Activated T-cell treated with anti-CD3 and anti-CD28 coated beads, Interleukin-2, amount 50 U/mL, for 72 hours (primary cell): ENCODE measurements at places on chromosomes 1 and 21. TPM values are rescaled to one million over a fixed set of nuclear protein-coding genes. Genes with fewer than 3 reads are reported as not detected.

GRCh38 chr1:219778793-219779369 lies 149.5 kb downstream of the SLC30A10 start:
- no peaks in the 10 kb centered on the region for H3K4me1 ChIP-seq
- H3K27ac ChIP-seq, result no peak overlapping the region
- H3K36me3 ChIP-seq, result no peaks in the 10 kb centered on the region
- DNase-seq, result no peak
- H3K4me3 ChIP-seq, result no peak overlapping the region

DNA sequence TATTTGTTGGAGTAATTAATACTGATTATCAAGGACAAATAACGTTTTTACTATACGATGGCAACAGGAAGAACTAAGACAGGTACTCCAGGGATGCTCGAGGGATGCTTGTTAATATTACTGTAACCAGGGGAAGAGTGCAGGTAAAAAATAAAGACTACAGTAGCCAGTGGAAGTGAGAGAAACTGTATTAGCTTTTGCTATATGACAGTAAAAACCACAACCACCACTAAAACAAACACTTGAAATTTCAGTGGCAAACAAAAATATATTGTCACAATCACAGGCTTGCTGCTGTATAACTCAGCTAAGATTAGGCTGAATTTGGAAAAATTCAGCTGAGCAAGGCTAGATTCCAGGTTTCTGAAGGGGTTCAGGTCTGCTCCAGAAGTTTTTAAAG lies 812.6 kb upstream of the ADGRL4 start:
- no peaks in the 10 kb centered on the region for H3K4me1 ChIP-seq
- H3K4me3 ChIP-seq, result no peak overlapping the region
- no peaks in the 10 kb centered on the region for H3K27me3 ChIP-seq
- no peak for DNase-seq
- no peaks in the 10 kb centered on the region for H3K36me3 ChIP-seq
- no peak overlapping the region for H3K27ac ChIP-seq

DNA sequence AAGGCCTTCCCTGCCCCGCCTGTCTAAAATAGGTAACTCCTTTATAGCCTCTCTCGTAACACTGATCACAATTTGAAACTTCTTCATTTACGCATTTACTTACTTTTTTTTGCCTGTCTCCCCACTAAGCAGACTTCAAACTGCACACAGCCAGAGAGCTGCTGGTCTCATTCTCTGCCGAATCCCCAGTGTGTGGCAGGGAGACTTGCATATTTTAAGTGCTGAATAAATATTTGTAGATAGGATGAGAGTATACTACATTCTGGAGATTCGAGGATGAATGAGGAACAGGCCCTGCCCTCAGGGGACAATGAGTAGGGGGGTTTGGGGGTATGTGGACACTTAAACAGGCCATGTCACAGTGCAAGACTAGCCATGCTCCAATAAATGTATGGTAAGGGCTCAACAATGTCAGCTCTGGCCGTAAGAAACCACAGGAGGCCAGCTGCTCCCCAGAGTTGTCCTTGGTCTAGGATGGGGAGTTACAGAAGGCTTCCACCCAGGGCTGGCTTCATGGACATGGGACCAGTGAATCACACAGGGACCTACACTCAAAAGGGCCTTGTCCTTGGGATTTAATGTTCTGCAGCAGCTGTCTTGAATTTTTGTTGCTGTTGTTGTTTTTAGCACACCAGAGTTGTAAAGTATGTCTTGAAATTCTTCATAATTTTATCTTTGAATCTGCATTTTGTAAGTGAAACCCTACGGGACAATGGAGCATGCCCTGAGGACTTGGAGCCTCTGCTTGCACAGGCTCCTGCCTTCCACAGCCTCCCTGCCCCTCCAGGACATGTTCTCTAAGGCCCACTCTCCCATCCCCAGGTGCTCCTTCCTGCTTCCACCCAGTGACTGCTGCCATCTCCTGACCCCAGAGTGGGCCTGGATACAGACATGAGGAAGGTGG lies 8.5 kb downstream of the DIO1 start:
- peaks cover 11% of the 10 kb centered on the region for H3K4me1 ChIP-seq
- no peaks in the 10 kb centered on the region for H3K27me3 ChIP-seq
- no peak overlapping the region for H3K4me3 ChIP-seq

GRCh38 chr1:2413495-2414296 lies 1.3 kb upstream of the PEX10 start:
- H3K4me3 ChIP-seq, result peak overlapping the region; percentile 93
- H3K4me1 ChIP-seq, result peaks cover 53% of the 10 kb centered on the region
- H3K27ac ChIP-seq, result peak overlapping the region; percentile 94

- no peaks in the 10 kb centered on the region for H3K4me1 ChIP-seq
- H3K27me3 ChIP-seq, result peaks cover 42% of the 10 kb centered on the region
- no peaks in the 10 kb centered on the region for H3K36me3 ChIP-seq
- H3K27ac ChIP-seq, result no peak overlapping the region
These were observed 25.9 kb downstream of the UBE2U start for GRCh38 chr1:64229307-64229706.

DNA sequence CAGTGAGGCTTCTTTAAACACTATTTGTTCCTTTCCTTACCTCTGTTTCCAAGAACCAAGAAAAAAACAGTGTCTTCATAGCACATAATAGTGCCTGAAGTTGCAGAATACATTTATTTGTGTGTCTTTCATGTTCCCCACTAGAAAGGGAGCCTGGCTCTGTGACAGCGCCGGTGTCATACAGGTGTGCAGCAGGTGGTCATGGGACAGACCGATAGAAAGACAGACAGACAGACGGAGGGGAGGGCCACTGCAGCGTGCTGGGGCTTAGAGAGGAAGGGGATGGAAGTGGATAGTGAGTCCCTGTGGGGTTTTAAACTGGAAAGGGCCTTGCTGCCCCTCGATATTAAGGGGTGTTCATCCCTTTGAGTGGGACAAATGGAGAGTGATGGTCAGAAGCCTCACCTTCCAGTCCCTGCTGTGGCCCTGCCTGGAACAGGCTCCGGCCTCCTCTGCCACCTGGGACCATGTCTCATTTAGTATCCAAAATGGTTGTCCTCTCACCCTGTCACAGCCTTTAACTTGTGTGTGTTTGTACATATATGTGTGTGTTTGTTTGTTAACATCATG lies 152.9 kb downstream of the PGBD5 start:
- H3K4me1 ChIP-seq, result peaks cover 72% of the 10 kb centered on the region
- peaks cover 15% of the 10 kb centered on the region for H3K36me3 ChIP-seq
- H3K27me3 ChIP-seq, result no peaks in the 10 kb centered on the region
- H3K27ac ChIP-seq, result no peak overlapping the region

- DNase-seq, result no peak
- H3K27ac ChIP-seq, result no peak overlapping the region
- H3K4me3 ChIP-seq, result no peak overlapping the region
- H3K27me3 ChIP-seq, result peaks cover 1% of the 10 kb centered on the region
- H3K4me1 ChIP-seq, result no peaks in the 10 kb centered on the region
These were observed 24.8 kb upstream of the OR2B11 start for GRCh38 chr1:247482747-247483146.

DNA sequence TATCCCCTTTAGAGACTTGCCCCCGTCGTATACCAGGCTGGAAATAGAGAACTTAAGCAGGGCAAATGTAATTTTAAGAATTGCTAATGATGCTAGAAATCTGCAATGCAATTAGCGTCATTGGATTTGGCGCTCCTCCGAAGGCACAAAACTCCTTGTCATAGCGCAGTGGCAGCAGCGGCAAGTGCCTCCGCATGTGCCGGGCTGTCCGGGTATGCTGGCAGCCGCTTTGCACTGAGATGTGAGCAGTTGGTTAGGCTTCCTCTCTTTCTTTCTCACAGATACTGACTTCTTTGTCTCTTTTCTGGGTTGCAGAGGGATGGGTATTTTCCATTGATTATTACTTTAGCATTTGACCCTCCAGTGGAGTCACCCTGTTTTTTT lies 193.4 kb upstream of the LMO4 start:
- peaks cover 8% of the 10 kb centered on the region for H3K4me1 ChIP-seq
- H3K27ac ChIP-seq, result no peak overlapping the region
- no peak overlapping the region for H3K4me3 ChIP-seq
- DNase-seq, result no peak

DNA sequence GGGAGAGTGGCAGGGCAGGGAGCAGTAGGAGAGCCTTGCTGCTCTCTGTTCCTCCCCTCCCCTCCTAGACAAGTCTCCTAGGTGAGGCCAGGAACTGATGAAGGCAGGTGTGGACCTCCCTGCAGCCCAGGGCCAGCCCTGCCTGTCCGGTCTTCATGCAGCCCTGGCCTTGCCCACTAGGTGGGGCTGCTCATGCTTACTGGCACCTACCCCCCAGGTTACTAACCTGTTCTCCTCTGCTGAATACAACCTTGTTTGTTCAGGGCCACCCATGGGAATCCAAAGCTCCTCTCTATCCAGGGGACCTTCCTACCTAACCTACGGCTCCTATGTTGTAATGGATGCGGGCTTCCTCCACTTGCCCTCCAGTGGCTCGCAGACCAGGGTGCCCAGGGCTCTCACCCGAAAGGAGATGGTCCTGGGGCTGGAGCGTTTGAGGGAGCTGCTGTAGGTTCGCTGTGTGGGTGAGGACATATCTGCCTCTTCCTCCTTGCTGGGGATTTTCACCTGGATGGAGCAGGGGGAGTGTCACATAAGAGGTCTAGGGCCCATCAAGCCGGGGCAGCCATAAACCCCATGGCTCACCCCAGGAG lies 7.9 kb upstream of the TNNT2 start:
- H3K27ac ChIP-seq, result no peak overlapping the region
- no peaks in the 10 kb centered on the region for H3K4me1 ChIP-seq
- DNase-seq, result peak; percentile 60

GRCh38 chr1:215594640-215595039 lies 27.5 kb downstream of the KCTD3 start:
- no peak for DNase-seq
- no peaks in the 10 kb centered on the region for H3K4me1 ChIP-seq
- no peaks in the 10 kb centered on the region for H3K27me3 ChIP-seq

DNA sequence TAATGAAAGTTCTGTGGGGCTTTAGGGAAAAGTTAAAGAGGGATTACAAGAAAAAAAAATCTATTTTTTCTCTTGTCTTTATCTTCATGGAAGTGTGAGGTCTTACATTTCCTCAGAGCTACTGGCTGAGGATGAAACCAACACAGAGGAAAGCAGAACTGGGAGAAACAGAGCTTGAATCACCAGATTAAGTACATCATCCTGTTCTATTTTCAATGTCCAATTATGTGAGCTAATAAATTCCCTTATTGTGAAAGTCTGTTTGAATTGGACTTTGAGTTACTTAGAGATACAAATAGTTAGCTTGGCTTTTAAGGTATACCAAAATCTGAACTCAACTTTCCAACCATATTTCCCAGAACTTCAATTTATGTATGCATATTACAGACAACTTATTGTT lies 69.2 kb downstream of the LPGAT1 start:
- H3K4me3 ChIP-seq, result no peak overlapping the region
- peaks cover 2% of the 10 kb centered on the region for H3K36me3 ChIP-seq
- no peak overlapping the region for H3K27ac ChIP-seq
- H3K27me3 ChIP-seq, result no peaks in the 10 kb centered on the region

- no peaks in the 10 kb centered on the region for H3K4me1 ChIP-seq
- H3K4me3 ChIP-seq, result no peak overlapping the region
- no peaks in the 10 kb centered on the region for H3K27me3 ChIP-seq
- H3K36me3 ChIP-seq, result peaks cover 5% of the 10 kb centered on the region
- no peak overlapping the region for H3K27ac ChIP-seq
These were observed 35.5 kb downstream of the SRSF11 start for GRCh38 chr1:70256664-70257063.

DNA sequence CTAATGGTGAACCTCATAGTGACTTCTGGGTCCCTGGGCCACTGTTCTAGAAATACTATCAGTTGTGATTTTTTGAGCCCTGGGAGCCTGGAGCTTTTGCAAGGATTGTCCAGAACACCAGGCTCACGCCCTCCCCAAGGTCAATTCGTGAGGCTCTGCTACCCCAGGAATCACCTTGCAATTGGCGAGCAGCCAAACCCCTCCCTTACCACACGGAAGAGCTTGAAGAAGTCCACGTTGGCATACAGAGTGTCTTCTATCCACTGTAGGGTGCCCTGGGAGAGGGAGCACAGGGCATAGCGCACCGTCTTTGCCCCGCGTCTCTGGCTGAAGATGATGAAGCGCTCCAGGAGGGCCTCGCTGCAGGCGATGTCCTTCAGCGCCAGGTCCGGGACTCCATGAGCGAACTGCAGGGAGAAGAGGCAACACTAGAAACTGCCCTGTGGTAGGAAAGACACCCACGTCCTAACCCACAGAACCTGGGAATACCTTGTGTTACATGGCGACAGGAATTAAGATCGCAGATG lies 22.3 kb downstream of the ABCA4 start:
- no peaks in the 10 kb centered on the region for H3K36me3 ChIP-seq
- H3K27me3 ChIP-seq, result no peaks in the 10 kb centered on the region
- H3K4me1 ChIP-seq, result no peaks in the 10 kb centered on the region
- no peak for DNase-seq
- no peak overlapping the region for H3K4me3 ChIP-seq

DNA sequence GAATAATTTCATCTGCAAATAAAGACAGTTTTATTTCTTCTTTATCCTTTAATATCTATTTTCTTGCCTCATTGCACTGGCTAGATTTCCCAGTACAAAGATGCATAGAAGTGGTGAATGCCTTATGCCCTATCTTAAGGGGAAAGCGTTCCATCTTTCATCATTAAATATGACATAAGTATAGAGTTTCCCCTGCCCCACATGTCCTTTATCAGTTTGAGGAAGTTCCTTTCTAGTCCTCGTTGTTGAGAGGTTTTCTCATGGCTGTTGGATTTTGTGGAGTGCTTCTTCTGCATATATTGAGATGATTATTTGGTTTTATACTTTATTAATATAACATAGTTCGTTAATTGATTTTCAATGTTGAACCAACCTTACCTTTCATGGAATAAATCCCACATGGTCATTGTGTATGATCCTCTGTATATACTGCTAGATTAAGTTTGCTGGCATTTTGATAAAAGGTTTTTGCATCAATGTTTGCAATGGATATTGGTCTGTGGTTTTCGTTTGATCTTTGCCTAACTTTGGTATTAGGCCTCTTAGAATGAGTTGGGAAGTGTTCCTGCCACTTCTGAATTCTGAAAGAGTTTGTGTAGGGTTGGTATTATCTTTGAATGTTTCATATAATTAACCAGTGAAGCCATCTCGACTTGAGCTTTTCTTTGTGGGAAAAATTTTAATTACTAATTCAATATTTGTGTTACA lies 15.6 kb downstream of the PRKACB start:
- H3K27me3 ChIP-seq, result no peaks in the 10 kb centered on the region
- peaks cover 88% of the 10 kb centered on the region for H3K4me1 ChIP-seq
- no peak for DNase-seq

Gene TEX38
- total RNA-seq, result not detected

Gene CNKSR1
- 1.1 TPM for total RNA-seq

Gene SIM2
- total RNA-seq, result 4.1 TPM

Gene SLAMF7
- total RNA-seq, result 42.6 TPM

Gene S100A7
- total RNA-seq, result not detected

Gene RNU1-1
- total RNA-seq, result 1,278 TPM

Gene CD1E
- not detected for total RNA-seq

Gene ANKRD65
- 0.17 TPM for total RNA-seq
